ENCODE measurements at places on chromosomes 6 and 20.
A peak's percentile ranks its signal among the peaks of the same experiment; 100 is the strongest.

- DNase-seq: no peak
These were observed 62.7 kb downstream of the DLGAP4 start for GRCh38 chr20:36368869-36369268.

GRCh38 chr6:49025273-49026240, 437.5 kb downstream of the MMUT start:
- no peak for DNase-seq

- no peak for DNase-seq
These were observed 382.6 kb downstream of the SMOC2 start for GRCh38 chr6:168823397-168824212.

GRCh38 chr6:160015778-160016684, 47.1 kb downstream of the IGF2R start:
- no peak for DNase-seq

GRCh38 chr20:56465997-56466396, 2.4 kb upstream of the RTF2 start:
- no peak for DNase-seq

GRCh38 chr6:22357724-22358189, 60.9 kb upstream of the PRL start:
- no peak for DNase-seq

GRCh38 chr6:148835920-148836441, 89.2 kb downstream of the UST start:
- peak; percentile 96 for DNase-seq

DNA sequence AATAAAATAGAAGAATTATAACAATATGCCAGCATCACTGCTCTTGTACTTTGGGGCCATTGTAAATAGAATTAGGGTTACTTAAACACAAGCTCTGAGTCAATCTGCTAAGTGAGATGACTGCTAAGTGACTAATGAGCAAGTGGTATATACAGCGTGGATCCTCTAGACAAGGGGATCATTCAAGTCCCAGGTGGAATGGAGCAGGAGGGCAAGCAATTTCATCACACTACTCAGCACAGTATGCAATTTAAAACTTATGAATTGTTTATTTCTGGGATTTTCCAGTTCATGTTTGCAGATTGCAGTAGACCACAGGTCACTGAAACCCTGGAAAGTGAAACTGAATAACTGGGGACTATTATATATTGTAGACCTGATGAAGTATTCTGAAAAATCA, 235.3 kb downstream of the BTBD3 start:
- peak; percentile 90 for DNase-seq

GRCh38 chr6:134309983-134310605, 7.8 kb downstream of the SGK1 start:
- peak; percentile 35 for DNase-seq

GRCh38 chr6:82740072-82740471, 325.6 kb downstream of the UBE3D start:
- no peak for DNase-seq

DNA sequence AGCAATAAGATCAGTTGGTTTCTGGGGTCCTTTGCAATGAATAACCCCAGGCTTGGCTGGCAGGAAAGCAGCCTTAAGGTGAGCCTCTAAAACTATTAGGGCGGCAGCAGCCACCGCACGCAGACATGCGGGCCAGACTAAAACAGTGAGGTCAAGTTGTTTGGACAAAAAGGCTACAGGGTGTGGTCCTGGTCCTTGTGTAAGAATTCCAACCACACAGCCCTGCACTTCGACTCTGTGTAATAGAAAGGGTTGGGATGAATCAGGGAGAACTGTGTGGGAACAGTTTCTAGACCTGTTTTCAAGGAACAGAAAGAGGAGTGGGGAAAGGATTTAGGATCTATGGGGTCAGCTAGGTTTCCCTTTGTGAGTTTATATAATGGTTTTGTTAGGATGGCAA, 237.6 kb downstream of the SMOC2 start:
- no peak for DNase-seq

GRCh38 chr6:16854986-16855385, 93.7 kb upstream of the ATXN1 start:
- peak; percentile 10 for DNase-seq

DNA sequence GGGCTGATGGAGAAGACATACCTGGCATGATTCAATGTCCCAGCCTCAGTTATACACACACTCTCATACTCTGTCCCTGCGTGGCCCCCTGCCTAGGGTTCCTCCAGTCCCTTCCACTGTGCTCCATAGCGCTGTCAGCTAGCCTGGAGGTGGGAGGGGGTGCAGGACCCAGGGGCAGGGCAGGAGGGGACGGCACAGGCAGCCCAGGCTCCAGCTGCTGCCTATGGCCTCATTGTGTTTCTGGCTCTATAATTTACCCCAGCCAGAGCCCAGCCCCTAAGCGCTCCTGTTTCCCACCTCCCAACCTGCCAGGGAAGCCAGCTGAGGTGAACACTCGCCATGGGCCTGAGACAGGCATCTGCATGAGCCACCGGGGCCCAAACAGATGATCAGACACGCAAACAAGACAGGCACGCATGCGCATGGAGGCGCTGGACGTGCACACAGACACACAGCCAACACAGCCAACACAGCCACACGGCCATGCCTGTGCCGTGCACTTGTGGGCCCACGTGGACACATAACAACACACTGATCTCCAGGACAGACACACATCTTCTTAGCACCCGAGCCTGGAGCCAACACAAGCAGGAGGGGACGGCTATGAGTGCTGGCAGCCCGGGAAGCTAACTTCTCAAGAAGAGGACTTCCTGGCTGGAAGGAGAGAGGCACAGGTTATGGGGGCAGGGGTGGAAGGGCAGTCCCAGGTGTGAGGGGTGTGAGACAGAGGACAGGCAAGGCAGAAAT, 124.9 kb downstream of the GRM4 start:
- no peak for DNase-seq

All from IMR-90 (cell line).